Dermis blood vessel endothelial cell (primary cell): ENCODE measurements at places on chromosomes 12 and 14. TPM values are rescaled to one million over a fixed set of nuclear protein-coding genes. Genes with fewer than 3 reads are reported as not detected.

The KRT6A gene
- 0.47 and 1.9 TPM in 2 replicates for total RNA-seq

The DHRS1 gene
- total RNA-seq, result 10.6 and 16.7 TPM in 2 replicates

The TMEM121 gene
- total RNA-seq, result 4.6 and 11.7 TPM in 2 replicates

The PCED1B gene
- total RNA-seq, result 0.19 and 0.51 TPM in 2 replicates

The DTX3 gene
- total RNA-seq, result 1.9 and 2.4 TPM in 2 replicates

The CCDC198 gene
- total RNA-seq, result 0.14 and 0.51 TPM in 2 replicates

The PSMC1 gene
- 179 and 245 TPM in 2 replicates for total RNA-seq

The OR6C6 gene
- total RNA-seq, result not detected in 2 replicates

The PRB2 gene
- total RNA-seq, result not detected in 2 replicates

The CCDC196 gene
- total RNA-seq, result not detected in 2 replicates
